Stimulated activated CD8-positive, alpha-beta memory T cell treated with anti-CD3 and anti-CD28 coated beads, Interleukin-15, amount 100 ng/mL, for 24 hours (primary cell): ENCODE measurements at places on chromosomes 2 and 18.

GRCh38 chr2:29187926-29188325, 72.7 kb downstream of the CLIP4 start:
- no peak for DNase-seq

DNA sequence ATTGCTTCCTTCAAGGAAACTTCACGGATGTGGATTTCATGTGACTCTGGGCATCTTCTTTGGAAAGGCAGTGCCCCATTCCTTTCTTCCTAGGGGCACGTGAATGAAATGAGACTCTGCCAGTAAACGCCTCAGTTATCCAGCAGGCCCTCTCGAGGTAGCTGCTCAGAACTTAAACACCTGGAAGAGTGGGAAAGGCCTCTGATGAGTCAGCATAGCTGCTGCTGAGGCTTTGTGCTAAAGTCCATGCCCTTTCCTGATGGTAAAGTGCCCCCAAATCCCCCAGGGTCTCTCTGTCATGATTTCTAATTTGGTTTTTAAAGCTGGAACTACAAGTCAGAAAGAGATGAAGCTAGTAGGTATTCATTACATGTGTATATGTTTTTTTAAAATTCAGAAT, 3.8 kb downstream of the SLC1A4 start:
- DNase-seq: no peak

DNA sequence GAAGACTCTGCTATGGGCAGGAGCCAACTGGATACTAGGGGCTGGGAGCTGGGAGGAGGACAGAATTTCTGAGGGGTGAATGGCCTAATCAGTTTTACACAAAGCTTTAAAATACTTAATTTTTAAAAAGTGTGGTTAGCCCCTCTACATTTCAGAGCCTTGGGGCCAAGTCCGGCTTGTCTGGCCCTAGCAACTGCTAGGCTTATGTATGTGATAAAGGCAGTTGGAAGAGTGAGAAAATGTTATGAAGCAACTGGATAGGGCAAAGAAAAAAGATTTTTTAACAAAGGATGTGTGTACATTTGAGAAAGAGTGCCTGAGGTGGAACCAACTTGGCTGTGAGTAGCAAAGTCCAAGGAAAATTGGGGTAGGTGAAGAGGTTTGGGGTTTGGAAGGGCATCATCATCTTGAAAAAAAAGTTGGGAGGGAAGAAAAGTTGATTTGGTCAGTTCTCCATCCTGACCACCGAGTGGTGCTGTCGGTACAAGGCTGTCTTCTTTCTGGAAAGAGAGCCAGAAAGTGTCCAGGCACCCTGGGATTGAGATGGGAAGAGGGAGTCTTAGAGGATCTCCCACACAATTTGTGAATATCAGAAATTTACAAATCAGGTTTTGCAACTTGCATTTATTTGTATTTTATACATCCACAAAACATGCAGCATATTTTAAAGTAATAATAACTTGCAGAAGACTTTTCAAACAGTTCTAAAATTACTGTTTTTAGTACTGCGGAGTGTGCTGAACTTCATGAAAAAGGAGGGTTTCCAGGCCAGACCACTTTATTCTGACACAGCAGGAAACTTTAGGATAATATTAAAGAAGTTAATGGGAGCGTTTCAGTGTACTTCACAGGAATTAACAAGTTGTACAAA, 10.5 kb upstream of the CDK15 start:
- no peak for DNase-seq

- DNase-seq: no peak
These were observed 29.9 kb upstream of the MMADHC start for GRCh38 chr2:149617476-149617875.

DNA sequence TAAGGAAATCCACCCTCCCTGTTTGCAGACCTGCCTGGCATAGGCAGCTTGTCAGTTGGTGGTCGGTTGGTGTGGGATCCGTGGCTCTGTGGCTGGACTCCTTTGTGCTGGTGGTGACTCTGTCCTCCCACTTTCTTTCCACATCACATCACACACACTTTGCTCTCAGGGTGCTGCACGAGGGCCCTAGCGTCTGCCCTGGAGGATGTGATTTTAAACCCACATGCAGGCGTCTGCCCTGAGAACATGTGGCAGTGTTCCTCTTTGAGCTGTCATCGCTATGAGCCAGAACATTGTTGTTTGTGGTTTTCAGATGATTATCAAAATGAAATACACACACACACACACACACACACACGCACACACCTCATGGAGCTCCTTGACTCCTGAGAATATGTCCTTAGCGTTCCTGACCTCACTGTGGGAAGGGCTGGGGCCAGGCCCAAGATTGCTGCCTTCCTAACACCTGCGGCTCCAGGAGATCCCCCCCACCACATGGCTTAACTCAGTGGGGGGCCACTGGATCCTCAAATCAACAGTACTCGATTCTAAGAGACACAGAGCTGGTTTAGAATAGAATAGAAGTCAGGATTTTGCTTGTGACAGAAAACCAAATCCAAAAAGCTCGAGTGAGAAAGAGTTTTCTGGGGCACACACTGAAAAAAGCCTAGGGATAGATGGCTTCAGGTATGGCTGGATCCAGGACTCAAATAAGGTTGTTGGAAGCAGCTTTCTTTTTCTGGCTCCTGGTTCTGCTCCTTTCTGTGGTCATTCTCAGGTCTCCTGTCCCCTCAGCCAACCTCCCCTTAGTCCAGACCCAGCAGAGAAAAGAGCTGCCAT, 54.8 kb downstream of the RTP5 start:
- no peak for DNase-seq

DNA sequence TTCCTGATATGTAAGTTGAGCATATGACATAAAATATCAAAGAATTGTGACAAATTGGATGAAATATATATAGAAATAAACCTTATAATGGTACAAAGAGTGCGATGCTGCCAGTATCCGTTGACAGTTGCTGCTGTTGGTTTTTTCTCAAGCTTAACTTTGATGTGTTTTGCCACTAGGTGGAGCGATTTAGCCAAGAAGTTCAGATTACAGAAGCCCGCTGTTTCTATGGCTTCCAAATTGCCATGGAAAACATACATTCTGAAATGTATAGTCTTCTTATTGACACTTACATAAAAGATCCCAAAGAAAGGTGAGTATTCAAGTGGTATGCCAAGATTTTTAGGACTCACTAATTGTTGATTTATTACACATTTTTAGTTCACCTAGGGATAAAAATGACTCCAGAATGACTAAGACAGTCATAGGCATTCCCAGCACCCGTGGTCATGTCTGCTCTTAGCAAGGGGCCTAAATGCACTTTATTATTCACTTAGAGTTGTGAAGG, 2.1 kb downstream of the RRM2 start:
- DNase-seq: no peak

DNA sequence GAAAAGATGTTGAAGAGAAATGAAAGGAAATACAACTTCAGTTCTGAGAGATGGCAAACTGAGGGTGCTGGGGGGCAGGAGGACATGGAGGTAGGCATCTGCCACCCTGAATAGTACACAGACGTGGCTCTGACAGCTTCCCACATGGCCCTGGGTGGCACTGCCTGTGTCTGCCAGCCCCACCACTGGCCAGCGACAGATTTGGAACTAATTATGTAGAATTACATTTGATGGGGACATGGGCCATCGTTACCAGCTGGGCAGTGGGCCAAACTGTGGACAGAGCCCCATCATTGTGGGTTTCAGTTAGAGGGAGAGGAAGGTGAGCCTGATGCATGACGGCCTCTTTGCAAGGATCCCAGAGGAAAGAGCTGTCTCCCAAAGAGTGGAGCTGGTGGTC, 216.0 kb upstream of the HAAO start:
- no peak for DNase-seq

DNA sequence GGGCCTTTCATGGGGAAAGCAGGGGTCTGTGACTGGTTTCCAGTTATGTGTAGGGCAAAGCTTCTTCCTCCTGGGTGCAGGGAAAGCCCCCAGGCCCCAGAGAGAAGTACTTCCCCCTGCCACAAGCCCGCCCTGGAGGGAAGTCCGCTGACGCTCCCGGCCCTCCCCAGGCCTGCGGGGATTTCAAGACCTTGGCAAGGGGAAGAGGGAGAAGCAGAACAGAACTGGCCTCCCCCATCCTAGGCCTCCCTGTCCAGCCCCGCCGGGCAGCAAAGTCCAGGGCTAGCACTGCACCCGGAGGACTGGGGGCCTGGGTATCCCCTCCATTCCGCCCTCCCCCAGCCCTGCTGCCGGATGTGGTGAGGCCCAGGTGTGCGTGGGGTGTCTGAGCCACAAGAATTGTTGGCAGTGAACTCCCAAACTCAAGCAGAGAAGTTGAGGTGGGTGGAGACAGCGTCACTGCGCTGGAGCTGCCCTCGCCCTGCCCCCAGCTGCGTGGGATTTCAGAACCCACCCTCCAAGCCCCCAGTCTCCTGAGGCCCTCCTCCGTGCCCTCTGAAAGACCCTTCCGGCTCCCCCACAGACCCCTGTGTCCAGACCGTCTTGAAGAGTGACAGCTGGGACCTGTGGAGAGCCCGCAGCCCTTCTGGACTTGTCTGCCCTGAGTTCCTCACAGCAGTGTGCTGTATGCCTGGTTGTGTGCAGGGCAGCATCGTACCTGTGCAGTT, 1.1 kb upstream of the DUSP2 start:
- no peak for DNase-seq

GRCh38 chr2:165803123-165803760, 9.2 kb upstream of the GALNT3 start:
- DNase-seq: no peak

DNA sequence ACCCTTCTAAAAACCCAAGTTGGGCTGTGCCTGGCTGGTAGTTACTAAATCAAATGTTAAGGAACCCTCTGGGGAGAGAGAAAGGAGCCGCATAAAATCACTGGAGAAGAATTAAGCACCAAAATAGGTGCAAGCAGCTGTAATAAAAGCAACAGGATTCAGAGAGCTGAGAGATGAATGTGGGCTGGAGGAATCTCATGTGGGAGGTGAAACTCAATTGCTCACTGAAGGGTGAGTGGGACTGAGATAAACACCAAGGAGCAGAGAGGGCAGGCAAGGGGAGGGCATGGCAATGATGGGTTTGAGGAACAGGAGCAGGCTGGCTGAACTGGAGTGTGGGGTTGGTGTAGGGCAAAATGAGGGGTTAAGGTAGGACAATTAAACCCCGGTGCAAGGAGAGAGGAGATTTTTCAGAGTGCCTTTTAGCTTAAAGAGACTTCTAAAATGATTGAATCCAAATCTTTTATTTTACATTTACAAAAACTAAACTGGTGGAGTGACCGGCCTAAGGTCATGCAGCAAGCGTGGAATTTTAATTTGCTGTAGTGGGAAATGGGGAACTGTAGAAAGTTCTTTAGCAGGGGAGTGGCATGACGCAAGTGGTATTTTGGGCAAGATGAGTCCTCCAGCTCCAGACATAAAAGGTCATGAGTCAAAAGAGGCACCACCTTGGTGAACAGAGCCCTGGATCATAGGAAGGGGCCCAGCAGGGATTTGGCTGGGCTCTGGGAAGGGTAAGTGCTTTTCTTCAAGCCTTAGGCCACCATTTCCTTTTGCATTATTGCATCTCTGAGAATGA, 10.5 kb downstream of the PLB1 start:
- no peak for DNase-seq

- no peak for DNase-seq
These were observed 152.9 kb upstream of the EPAS1 start for GRCh38 chr2:46144133-46144800.

- DNase-seq: no peak
These were observed 205.1 kb upstream of the DPP10 start for GRCh38 chr2:114237331-114237730.
